Foreskin keratinocyte (primary cell): ENCODE measurements at places on chromosomes 11 and 22. TPM values are rescaled to one million over a fixed set of nuclear protein-coding genes. Genes with fewer than 3 reads are reported as not detected.
A peak's percentile ranks its signal among the peaks of the same experiment; 100 is the strongest.

DNA sequence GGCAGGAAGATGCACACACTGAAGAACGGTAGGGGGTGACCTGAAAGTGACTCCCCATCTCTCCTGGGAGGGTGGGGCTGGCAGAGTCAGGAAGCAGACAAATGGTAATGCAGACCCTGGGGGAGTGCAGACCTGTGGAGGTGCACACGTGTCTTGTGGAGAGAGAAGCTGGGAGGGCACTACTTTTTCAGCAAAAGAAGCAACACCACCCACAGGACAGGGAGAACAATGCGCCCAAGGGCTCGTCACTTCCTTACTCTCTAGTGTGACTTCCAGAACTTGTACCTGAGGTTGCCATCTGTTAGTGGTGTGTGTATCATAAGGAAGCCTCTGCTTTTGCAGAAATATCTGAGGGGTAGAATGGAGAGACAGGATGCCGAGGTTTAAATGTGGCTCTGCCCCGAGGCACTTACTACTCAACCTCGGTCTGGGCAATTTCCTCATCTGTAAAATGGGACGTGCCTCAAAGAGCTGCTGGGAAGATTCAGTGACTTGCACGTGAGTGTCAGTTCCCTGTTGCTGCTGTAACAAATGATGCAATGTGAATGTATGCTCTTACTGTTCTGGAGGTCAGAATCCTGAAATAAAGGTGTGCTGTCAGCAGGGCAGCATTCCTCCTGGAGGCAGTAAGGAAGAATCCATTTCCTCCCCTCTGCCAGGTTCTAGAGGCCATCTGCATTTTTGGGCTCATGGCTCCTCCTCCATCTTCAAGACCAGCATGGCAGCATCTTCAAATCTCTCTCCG lies 323.4 kb downstream of the SHANK2 start:
- no peak for DNase-seq

DNA sequence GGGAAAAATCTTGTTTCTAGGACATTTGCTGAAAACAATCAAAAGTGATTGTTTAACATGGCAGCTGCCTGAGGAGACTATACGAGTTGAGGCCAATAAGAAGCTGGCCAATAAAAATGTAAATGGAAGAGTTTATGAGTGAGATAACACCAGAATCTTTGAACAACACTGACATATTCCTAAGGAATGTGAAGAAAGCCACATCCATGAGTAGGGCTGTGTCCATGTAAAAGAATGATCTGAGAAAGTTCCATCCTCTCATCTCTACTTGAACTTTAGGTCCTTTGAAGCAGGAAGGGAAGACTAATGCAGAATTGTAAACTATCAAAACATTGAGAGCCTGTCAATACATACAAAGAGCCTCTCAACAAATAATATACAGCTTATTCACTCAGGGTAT lies 6.9 kb upstream of the CHORDC1 start:
- peak; percentile 21 for DNase-seq

GRCh38 chr22:31346733-31347250 lies 646 bp upstream of the PATZ1 start:
- no peak for DNase-seq

- DNase-seq = no peak
These were observed 632 bp upstream of the CCDC34 start for GRCh38 chr11:27363576-27364117.

- no peak for DNase-seq
These were observed 10.2 kb upstream of the FCHSD2 start for GRCh38 chr11:73152086-73152853.

GRCh38 chr22:31646186-31647019 lies 15.6 kb downstream of the PISD start:
- peak; percentile 99 for DNase-seq

DNA sequence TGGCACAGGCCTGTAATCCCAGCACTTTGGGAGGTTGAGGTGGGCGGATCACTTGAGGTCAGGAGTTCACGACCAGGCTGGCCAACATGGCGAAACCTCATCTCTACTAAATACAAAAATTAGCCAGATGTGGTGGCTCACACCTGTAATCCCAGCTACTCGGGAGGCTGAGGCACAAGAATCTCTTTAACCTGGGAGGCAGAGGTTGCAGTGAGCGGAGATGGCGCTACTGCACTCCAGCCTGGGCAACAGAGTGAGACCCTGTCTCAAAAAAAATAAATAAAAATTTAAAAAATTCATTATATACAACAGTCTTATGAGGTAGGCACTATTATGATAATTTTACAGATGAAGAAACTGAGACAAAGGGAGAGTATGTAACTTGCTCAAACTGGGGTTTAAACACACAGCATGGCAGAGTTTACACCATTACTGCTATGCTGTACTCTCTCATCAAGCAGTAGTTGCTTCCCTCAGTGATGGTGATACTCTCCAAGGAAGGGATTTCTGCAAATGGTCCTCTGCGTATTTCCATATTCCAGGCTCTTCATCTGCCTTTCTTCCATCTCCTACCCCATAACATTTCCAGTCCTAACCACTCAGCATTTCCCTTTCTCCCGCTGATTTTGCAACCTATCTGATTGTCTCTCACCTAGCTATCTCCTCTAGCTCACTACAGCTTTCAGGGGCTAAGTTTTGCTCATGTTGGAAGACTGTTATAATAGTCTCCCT lies 95.3 kb downstream of the CCDC83 start:
- DNase-seq = no peak

DNA sequence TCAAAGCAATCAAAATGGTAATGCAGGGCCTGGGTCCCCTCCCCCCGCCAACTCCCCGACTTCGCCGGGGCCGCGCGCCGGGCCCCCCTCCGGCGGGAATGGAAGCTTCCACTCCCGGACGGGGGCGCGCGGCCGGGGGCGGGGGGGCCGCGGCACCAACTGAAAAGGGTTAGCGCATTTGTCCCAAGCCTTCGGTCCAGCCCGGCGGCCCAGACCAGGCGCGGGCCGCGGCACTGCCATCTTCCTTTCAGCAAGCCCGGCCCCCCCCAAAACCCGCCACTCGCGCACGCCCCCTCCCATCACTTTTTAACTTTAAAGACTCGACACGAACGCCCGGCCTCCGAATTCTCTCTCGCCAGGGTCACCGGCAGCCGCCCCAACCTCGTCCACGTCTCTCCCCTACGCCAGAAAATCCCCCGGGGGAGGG lies 2.8 kb downstream of the PHF21B start:
- DNase-seq = no peak

DNA sequence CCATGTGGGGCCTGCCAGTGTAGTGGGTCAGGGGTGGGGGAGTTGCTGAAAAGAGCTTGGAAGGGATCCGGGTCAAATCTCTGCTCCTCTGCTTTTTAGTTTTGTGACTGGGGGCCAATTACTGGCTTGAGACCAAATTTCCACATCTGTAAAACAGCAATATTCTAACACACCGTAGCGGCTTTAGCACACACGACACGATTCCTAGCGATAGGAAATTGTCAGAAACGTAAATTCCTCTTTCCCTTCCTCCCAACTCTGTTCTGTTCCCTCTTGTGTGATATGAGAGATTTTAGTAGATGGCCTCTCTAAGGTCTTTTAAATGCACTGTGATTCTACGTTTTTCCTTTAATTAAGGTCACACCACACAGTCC lies 71.9 kb downstream of the MICAL2 start:
- no peak for DNase-seq

DNA sequence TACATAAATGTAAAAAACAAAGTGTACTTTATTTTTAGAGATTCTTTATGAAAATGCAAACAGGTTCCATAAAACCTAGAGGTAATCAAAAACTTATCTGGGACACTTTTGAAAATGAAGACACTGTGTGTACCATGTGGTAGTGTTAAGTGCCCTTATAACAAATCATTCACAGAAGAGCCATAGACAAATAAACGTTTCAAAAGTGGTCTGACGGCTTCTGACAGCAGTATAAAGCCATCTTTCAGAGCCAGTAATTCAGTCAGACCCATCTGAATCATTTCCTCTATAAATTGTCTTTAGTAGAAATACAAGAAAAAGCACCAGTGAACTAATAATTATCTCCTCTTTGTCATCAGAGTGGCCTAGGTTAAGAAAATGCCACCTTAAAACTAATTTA lies 100.0 kb downstream of the PAX6 start:
- DNase-seq = no peak

GLB1L2 gene
- total RNA-seq = 0.75 and 1.4 TPM in 2 replicates

CNIH2 gene
- 0.32 and 0.34 TPM in 2 replicates for total RNA-seq

ALX4 gene
- total RNA-seq = not detected in 2 replicates

DEUP1 gene
- not detected in 2 replicates for total RNA-seq

GLYATL2 gene
- 0.28 TPM in 1 of 2 replicates, not detected in the other for total RNA-seq

SLC17A6 gene
- total RNA-seq = not detected in 2 replicates

JHY gene
- 4.0 and 4.7 TPM in 2 replicates for total RNA-seq
